Cerebellar nuclear complex (tissue), 1 donor: ENCODE measurements at places on chromosomes 2 and 18.

DNA sequence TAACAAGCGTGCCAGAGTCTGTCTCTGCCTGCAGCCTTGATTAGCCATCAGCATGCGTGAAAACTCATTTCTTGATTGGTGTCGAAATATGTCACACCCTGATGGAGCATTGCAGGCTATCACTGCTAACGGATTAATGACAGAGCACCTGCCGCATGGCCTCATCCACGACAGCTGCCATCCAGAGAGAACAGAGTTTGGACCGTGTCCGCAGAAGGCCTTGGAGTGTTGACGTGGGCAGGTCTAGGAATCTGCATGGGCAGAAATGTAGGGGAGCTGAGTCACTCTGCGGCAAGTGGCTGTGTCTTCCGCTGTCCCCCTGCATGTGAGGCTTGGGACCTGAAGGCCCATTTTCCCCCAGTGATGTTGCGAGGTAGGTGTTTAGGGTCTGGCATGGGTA is 43.0 kb downstream of the KLHL29 start:
- DNase-seq = no peak

DNA sequence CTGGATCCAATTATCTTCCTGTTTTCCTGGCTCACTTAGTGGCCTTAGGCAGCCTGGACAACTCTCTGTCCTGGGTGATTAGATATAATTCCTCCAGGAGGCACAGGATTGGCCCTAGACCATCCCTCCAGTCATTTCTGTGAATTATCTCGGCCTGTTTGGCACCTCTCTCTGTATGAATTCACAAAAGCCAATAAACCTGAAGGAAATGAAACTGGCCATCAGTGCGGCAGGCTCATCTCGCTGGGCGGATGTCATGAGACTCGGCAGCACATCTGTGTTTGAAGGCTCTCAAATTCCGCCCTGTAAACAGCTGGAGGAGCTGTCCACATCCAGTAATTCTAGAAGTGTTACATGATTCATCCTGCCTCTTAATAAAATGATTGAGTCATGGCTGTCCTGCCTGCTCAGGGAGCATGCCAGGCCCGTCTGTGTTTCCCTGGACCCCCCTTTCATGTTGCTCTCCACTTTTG is 38.6 kb downstream of the ACOXL start:
- no peak for DNase-seq

DNA sequence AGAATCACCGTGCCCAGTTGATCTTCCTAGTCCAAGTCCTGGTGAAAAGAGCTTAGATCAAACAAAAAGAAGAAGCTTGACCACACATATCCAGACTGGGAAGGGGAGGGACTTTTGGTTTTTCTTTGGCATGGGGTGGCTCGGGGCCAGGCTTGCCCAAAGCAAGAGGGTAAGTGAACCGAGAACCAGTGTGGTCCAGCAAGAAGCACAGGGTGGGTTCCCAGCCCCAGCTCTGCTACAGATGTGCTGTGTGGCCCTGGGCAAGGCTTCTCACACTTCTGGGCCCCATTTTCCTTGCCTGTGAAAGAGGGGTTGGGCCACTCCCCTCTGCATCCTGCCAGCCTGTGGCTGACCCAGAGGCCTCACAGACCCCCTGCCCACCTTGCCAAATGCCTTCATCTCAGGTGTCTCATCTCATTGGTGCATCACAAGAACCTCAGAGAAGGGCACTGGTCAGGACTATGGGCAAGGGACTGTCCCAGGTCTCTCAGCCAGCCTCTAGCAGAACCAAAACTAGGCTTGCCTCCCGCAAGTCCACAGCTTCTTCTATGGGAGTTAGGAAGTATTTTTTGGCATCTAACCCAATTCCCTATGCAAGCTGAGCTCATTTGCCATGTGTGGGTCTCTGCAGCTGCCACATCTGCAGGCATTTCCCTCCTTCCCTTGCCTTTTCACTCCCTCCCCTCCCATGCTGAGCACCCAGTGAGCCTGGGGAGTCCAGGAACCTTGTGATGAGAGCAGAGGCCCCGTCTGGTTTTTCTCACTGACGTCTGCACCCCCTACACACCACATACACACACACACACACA is 6.9 kb downstream of the ATP6V1B1 start:
- DNase-seq = no peak

GRCh38 chr2:174699993-174700766 is 64.1 kb downstream of the CHRNA1 start:
- DNase-seq = no peak

DNA sequence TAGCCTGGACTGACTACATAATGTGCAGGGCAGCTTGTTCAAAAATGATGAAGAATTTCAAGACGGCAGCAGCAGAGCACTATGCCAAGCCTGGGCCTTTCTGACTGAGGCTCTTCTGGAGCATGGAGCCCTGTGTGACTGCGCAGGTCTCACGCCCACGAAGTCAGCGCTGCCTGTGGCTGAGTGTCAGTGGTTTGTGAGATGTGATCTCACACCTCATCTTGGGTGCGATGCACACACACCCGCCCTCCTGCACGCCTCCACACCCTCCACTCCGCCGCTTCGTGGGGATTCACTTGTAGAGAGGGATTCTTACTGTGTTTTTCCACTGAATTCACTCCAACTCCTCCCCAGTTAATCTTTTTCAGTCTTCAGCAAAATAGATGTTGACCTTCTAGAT is 103.9 kb downstream of the VIT start:
- no peak for DNase-seq

DNA sequence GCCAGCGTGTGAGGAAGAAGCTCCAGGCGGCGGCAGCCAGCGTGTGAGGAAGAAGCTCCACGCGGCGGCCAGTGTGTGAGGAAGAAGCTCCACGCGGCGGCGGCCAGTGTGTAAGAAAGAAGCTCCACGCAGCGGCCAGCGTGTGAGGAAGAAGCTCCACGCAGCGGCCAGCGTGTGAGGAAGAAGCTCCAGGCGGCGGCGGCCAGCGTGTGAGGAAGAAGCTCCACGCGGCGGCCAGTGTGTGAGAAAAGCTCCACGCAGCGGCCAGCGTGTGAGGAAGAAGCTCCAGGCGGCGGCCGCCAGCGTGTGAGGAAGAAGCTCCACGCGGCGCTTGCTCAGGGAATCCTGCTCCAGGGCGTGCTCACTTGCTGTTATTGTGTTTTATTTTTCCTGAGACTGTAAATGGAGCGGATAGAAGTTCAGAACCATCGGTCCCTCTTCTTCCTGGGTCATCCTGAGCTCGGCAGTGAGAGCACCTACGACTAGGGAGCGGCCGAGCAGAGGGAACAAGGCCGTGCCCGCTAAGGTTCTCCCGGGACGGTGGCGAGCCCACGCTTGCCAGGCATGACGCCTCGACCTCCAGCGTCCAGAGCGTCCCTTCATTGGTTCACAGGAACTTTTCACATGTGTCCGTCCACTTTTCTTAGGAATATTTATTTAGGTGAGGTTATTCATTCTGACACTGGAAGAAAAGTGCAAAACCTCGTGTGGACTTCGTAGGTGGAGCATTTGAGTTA is 94.2 kb downstream of the TMEM18 start:
- DNase-seq = no peak

DNA sequence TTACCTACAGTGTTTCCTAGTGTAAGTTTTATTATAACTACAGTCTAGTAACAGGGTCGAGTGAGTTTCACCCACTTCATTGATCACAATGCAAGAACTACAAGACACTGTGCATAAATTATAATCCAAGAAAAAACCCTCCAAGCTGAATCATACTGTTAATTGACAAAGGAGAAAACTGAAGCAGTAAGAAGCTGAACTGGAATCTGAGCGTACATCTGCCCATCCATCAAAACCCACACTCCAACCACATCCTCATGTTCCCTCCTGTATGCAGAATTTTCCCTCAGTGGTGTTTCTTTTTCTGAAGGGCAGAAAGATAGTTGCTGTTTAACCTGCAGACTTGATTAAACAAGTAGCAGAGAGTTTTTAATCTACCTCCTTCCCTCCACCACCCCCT is 49.5 kb upstream of the KIDINS220 start:
- DNase-seq = no peak

- no peak for DNase-seq
These were observed 204.1 kb downstream of the TWIST2 start for GRCh38 chr2:239051891-239052445.

DNA sequence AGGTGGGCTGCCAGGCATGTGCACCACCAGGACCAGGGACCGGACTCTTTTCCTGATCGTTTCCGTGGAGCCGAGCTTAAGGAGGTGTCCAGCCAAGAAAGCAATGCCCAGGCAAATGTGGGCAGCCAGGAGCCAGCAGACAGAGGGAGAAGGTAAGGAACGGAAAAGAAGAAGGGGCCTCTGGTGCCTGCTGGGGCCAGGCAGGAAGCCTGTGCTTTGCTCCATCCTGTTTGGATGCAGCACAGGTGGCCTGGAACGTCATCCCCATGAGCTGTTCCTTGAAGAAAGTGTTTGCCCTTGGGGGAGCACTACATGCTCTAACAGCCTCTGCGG is 33.9 kb downstream of the CNGA3 start:
- DNase-seq = no peak

- DNase-seq = no peak
These were observed 6.8 kb upstream of the CYP26B1 start for GRCh38 chr2:72154386-72154975.

- DNase-seq = no peak
These were observed 178.0 kb upstream of the HS6ST1 start for GRCh38 chr2:128496700-128497099.

GRCh38 chr2:105567996-105568494 is 169.2 kb upstream of the FHL2 start:
- DNase-seq = no peak

DNA sequence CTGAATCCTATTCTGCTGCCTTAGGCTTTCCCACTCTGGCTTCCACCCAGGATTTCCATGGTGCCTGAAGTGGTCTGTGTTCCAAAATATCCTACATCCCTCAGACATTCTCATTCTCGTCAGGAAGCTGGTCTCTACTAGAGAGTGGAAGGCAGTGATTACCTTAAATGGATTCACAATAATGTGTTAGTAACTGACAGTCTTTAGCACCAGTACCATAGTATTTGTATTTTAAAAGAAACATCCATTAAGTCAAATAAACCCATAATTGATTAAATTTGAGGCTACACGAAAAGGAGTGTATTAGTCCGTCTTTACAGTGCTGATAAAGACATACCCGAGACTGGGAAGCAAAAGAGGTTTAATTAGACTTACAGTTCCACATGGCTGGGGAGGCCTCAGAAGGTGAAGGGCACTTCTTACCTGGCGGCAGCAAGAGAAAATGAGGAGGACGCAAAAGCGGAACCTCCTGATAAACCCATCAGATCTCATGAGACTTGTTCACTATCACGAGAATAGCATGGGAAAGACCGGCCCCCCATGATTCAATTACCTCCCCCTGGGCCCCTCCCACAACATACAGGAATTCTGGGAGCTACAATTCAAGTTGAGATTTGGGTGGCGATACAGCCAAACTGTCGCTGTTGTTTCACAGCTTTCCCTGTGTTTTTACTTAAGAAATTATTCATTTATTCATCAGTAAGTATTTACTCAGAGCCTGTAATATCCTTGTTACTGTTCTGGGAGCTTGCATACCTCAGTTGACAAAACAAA is 306.5 kb downstream of the STK39 start:
- no peak for DNase-seq

DNA sequence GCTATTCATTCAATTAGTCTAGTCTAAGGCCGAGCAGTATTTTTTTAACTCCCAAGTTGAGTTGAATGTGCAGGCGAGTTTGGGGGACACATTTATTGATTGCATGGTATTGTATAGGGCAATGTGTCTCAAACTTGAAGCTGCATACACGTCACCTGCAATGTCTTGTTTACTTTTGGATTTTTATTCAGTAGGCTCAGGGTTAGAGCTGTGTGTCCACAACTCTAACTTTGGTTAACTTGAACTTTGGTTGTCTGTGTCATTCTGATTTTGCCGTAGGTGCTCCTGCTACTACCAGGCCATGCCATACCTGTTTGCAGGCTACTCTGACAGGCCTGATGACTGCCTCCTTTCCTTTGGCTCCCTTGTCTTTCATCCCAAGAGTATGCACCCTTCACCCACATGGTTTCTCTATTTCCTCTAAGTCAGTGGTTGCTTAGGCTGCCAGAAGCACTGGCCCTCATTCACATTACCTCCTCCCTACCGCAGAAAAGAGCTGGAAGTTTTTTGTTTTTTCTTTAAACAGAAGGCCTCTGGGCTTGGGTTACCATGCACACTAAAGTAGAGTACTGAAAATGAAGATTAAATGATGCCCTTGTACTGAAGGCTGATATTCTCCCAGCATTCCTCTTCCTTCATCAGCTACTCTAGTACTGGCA is 219.4 kb upstream of the SPOPL start:
- DNase-seq = no peak

- DNase-seq = no peak
These were observed 138.8 kb downstream of the CNTNAP5 start for GRCh38 chr2:124163840-124164239.

GRCh38 chr2:25441353-25441752 is 99.6 kb upstream of the DNMT3A start:
- no peak for DNase-seq

GRCh38 chr2:46847185-46847710 is 68.4 kb downstream of the MCFD2 start:
- DNase-seq = peak; percentile 43

- DNase-seq = no peak
These were observed 37.9 kb downstream of the SLC38A11 start for GRCh38 chr2:164917296-164917903.

DNA sequence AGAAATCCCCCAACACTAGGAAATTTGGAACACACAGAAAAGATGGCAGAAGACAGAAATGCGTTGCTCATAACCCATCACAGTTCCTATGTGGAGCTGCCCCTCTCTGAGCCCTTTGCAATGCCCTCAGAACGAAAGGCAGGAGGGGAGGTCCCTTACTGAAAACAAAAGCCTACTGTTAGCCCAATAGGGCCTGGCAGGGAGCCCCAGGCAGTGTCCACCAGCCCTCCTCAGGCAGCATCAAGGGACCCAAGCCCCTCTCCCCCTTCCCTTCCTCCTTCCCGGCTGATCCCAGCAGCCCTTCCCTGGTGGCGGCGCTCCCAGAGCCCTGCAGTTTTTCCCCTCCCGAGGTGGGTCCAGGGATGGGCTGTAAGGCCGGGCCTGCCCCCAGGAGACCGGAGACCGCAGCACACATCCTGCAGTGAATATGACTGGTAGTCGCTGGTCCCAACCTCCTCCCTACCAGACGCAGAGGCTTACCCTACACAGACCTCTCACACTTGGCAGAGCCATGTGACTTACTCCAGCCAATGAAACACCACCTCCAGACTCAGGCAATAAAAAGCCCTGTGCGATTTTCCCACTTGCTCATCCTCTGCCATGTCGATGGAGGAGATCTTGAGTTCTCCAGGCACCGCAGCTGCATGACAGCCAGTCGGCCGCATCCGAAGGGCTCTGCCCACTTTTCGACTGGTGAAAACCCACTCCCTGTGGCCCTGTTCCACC is 19.4 kb upstream of the DUSP2 start:
- DNase-seq = no peak

- DNase-seq = no peak
These were observed 115.1 kb downstream of the CDH20 start for GRCh38 chr18:61448316-61448715.

DNA sequence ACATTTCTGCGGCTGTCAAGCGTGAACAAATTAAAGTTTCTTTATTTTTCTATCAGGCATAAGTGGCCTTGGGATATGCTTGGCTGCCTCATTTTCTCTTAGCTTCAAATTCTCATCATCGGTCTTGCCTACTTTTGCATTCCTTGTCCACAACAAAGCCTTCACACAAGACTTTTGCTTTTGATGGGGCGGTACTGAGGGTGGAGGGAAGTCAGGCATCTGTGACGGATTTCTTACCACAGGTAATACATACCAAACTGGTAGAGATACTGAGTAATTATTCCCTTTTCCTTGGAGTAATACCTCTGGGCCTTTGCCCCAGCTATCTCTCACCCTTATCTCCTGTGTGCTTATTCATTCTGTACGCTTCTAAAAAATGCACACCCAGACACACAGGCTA is 468.3 kb upstream of the RGPD4 start:
- DNase-seq = no peak
